ENCODE measurements at places on chromosomes 11 and 22.

DNA sequence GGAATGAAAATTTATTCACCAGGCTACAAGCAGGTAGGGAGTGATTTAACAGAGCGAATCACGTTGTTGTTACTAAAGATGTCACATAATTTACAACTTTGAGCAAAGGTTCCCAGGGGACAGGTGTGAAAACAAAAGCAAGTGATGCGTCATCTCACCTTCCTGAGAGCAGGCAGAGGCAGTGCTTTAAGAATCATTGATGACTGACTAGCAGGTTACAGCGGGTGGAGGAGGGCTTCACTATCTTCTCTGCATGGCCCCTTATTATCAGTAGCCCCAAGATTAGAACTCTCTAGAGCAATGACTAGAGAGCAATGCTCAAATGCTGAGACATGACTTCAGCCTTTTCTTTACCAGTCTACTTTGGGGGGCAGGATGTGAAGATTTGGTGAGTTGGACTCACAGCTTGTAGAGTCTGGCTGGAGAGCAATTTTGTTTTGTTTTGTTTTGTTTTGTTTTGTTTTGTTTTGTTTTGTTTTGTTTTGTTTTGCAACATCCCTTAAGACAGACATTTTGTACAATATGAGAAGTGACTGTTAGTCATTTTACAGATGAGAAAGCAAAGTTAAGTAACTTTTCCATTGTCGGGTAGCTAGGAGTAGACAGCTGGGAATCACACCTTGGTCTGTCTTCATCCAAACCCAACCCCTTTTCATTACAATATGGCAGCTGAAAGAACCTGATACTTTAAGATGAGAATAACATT is 84.8 kb downstream of the SLC1A2 start:
- DNase-seq, result peak; percentile 36
- H3K27ac ChIP-seq, result peak overlapping the region; percentile 93
- peak overlapping the region; percentile 35 for H3K4me3 ChIP-seq
- peaks cover 13% of the 10 kb centered on the region for H3K36me3 ChIP-seq
- H3K27me3 ChIP-seq, result peaks cover 16% of the 10 kb centered on the region
- peaks cover 42% of the 10 kb centered on the region for H3K4me1 ChIP-seq

GRCh38 chr11:105609832-105610781 is at the start of gene GRIA4:
GRIA4 (plus strand) TSS chr11:105610073; CDS start chr11:105610998, 925 bp downstream.
- no peaks in the 10 kb centered on the region for H3K4me1 ChIP-seq
- peaks cover 49% of the 10 kb centered on the region for H3K27me3 ChIP-seq
- H3K4me3 ChIP-seq, result peak within 1 kb of the TSS; percentile 59
- no peaks in the 10 kb centered on the region for H3K36me3 ChIP-seq
- DNase-seq, result no peak

DNA sequence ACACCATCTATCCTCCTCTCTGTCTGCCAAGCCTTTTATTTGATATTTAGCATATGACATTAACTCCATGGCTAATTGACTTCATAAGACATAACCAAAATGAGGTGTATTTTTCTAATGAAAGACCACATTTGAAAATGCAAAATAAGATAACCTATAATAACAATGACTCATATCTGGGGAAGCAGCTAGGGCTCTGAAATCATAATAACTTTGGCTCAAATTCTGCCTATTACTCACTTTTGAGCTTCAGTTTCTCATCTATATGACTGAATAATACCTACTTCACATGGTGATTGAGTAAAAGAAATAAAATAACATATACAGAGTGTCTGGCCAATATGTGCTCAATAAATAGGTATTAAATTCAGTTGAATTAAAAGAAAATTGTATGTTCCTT is 1419.8 kb upstream of the TENM4 start:
- H3K4me1 ChIP-seq, result no peaks in the 10 kb centered on the region
- H3K4me3 ChIP-seq, result no peak overlapping the region
- no peak overlapping the region for H3K27ac ChIP-seq
- no peak for DNase-seq
- no peaks in the 10 kb centered on the region for H3K27me3 ChIP-seq

- no peaks in the 10 kb centered on the region for H3K36me3 ChIP-seq
- H3K27me3 ChIP-seq, result peaks cover 5% of the 10 kb centered on the region
- H3K4me1 ChIP-seq, result no peaks in the 10 kb centered on the region
- H3K4me3 ChIP-seq, result no peak overlapping the region
- no peak overlapping the region for H3K27ac ChIP-seq
Measured at GRCh38 chr11:3188496-3189195, 23.5 kb upstream of the OSBPL5 start.

DNA sequence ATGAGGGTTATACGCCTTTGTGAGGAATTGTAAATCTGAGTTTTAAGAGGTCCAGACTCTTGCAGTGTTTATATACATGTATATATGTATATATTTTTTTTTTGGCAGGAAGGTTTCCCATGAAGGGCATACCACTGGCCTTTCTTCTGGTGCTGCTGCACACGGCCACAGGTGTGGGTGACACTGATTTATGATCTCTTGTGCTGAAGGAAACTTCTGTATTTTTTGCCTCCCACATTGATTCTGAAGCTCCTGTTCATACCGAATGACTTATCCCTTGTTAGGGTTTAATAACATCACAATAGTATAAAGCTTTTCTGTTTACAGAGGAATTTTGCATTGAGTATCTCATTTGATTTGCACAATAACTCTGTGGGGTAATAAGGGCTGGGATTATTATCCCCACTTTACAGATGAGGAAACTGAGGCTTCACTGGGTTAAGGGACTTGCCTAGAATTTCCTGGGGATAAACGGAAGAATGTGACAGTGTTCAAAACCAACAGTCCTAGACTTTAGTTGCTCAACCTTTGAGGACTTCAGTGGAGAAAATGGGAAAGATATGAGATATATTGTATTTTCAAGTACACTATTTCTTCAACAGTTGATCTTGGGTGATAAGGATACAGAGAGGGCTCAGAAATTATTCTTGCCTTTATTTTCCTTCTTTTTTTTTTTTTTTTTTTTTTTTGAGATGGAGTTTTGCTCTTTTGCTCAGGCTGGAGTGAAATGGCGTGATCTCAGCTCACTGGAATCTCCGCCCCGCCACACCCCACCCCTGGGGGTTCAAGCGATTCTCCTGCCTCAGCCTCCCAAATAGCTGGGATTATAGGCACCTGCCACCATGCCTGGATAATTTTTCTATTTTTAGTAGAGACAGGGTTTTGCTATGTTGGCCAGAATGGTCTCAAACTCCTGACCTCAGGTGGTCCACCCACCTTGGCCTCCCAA is 70.1 kb downstream of the MICAL2 start:
- no peaks in the 10 kb centered on the region for H3K27me3 ChIP-seq
- no peaks in the 10 kb centered on the region for H3K36me3 ChIP-seq
- peaks cover 20% of the 10 kb centered on the region for H3K4me1 ChIP-seq
- no peak for DNase-seq

DNA sequence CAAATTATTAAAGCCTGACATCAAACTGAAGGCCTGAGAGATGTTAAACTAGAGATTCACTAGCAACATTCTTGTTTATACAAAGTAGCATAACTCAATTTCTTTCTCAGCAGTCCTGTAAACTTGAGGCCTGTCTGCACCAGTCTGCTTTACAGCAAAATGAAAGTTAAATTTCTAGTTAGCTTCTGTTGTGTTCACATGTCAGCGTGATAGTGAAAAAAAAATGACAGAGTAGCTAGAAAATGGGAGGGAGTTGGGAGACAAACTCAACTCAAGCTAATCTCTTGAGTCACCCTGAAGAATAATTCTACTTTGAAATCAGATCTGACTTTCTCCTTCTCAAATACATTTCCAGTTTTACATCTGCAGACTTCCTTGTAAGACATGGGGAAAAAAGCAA is 6.5 kb downstream of the RBFOX2 start:
- no peak for DNase-seq
- H3K4me1 ChIP-seq, result peaks cover 4% of the 10 kb centered on the region
- no peak overlapping the region for H3K27ac ChIP-seq
- no peaks in the 10 kb centered on the region for H3K36me3 ChIP-seq
- H3K4me3 ChIP-seq, result no peak overlapping the region
- peaks cover 24% of the 10 kb centered on the region for H3K27me3 ChIP-seq

DNA sequence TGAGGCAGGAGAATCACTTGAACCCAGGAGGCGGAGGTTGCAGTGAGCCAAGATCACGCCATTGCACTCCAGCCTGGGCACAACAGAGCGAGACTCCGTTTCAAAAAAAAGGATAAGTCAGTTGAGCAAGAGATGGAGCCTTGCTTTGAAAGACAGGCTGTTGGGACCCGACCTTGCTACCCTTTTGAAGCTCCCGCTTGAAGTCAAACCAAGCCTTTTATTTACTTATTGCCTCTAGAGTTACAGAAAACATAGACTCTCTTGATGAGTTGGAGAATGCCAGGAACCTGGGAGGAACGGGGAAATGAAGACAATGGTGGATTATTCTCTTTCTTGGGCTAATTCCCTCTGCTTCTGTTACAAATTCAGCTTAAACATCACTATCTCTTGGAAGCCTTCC is 4.9 kb downstream of the SYN3 start:
- H3K27me3 ChIP-seq, result peaks cover 43% of the 10 kb centered on the region
- H3K36me3 ChIP-seq, result no peaks in the 10 kb centered on the region
- no peak overlapping the region for H3K27ac ChIP-seq
- no peak for DNase-seq

- no peak overlapping the region for H3K4me3 ChIP-seq
- DNase-seq, result no peak
- H3K36me3 ChIP-seq, result no peaks in the 10 kb centered on the region
- peaks cover 18% of the 10 kb centered on the region for H3K27me3 ChIP-seq
- no peak overlapping the region for H3K27ac ChIP-seq
- no peaks in the 10 kb centered on the region for H3K4me1 ChIP-seq
Measured at GRCh38 chr11:127042445-127042844, 41.9 kb upstream of the KIRREL3 start.

DNA sequence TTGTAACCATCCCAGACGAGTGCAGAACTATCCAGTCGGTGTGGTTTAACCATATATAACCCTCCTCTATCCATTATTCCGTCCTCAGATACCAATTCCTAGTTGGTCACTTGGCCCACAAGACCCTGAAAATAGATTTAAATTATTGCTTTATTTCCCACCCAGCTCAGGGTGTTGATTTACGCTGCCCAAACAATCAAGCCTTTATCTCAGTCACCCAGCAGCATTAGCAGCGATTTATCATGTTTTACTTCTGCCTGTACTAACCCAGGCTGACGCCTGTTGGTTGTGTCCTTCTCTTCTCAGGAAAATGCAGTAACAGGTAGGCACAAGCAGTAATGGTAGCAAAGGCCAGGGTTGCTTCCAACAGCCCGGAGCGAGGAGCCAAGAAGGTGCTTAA is 81.2 kb downstream of the DSCAML1 start:
- peaks cover 5% of the 10 kb centered on the region for H3K36me3 ChIP-seq
- H3K27ac ChIP-seq, result no peak overlapping the region
- DNase-seq, result no peak

DNA sequence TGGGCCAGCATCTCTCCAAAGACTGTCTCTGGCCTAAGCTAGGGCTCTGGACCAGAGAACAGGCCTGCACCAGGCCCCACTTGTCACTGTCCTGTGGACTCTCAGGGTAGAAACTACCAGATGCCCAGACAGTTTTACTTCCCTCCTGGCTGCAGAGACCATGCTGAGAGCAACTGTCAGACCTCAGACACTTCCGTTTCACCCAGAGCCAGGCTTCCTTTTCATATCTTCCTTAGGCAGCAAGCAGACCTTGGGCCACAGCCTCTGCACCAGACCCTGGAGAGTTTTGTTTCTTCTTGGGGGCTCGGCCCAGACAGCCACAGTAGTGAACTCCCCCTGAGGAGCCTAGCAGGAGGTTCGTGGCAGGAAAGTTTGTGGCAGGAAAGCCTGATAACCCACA is 12.1 kb upstream of the FCHSD2 start:
- peak; percentile 22 for DNase-seq
- peak overlapping the region; percentile 89 for H3K27ac ChIP-seq
- peaks cover 3% of the 10 kb centered on the region for H3K36me3 ChIP-seq
- peak overlapping the region; percentile 67 for H3K4me3 ChIP-seq

DNA sequence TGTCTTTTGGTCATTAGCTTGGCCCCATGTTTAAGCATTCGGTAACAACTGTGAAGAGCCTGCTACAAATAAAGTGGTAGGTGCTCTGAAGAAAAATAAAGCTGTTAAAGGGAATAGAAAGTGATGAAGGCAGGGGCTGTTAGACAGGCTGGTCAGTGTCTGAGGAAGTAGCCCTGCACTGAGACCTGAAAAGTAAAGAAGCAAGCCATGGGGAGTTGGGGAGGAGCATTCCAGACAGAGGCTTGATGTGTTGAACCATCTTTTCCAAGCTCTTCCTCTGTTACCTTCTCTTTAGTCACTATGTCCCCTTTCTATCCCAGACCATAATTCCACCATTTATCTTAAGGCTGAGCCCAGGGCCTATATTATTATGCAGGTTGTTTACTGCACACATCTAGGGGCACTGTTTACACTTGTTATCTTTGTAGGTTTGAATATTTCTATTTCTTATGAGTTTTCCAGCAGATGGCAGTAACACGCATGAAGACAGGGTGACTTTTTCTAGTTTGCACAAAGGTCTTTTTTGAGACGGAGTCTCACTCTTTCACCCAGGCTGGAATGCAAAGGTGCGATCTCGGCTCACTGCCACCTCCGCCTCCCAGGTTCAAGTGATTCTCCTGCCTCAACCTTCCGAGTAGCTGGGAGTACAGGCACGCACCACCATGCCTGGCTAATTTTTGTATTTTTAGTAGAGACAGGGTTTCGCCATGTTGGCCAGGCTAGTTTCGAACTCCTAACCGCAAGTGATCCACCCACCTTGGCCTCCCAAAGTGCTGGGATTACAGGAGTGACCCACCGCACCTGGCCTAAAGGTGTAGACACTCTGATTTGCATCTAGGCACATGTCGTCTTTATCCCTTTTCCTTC is 23.0 kb downstream of the ZFTA start:
- peaks cover 6% of the 10 kb centered on the region for H3K36me3 ChIP-seq
- peaks cover 7% of the 10 kb centered on the region for H3K4me1 ChIP-seq
- H3K4me3 ChIP-seq, result no peak overlapping the region
- H3K27me3 ChIP-seq, result no peaks in the 10 kb centered on the region
- no peak overlapping the region for H3K27ac ChIP-seq
- DNase-seq, result no peak

GRCh38 chr11:113664981-113665710 is 41.0 kb downstream of the TMPRSS5 start:
- H3K4me3 ChIP-seq, result no peak overlapping the region
- no peaks in the 10 kb centered on the region for H3K36me3 ChIP-seq
- peaks cover 10% of the 10 kb centered on the region for H3K27me3 ChIP-seq
- H3K4me1 ChIP-seq, result no peaks in the 10 kb centered on the region

DNA sequence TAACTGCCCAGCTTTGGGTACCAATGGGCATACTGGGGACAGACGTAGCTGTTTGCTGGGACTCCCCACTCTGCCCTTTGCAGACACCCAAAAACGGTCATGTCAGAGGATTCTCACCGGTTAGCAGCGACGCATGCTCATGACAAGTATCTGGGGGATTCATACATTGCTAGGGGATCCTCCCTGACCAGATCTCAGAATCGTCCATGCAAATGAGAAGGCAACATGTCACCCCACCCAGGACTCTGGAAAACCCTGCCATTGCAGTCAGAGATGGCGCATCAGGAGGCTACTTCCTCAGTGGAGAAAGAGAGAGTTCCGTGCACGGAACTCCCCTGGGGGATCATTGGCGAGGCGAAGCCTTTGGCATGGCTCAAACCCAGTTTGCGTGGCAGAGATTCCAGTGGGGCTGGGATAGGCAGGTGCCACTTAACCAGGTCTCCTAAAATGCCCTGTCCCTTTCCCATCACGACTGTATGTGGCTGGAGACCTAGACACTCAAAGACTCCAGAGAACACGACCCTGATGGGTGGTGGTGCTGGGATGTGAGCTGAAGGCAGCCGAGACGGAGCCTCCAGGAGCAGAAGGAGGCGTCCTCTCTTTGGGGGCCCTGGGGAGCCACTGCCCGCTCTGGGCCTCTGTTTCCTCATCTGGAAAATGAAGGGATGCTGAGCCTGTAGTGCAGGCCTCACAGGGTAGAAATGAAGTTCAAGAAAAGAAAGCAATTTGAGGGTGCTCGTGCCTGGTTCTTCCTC is 4.9 kb downstream of the RGL4 start:
- H3K4me1 ChIP-seq, result peaks cover 42% of the 10 kb centered on the region
- peak overlapping the region; percentile 96 for H3K4me3 ChIP-seq
- H3K27ac ChIP-seq, result peak overlapping the region; percentile 100
- H3K27me3 ChIP-seq, result no peaks in the 10 kb centered on the region

Measured in effector memory CD8-positive, alpha-beta T cell (primary cell).